ENCODE measurements at places on chromosomes 2 and 18. TPM values are rescaled to one million over a fixed set of nuclear protein-coding genes. Genes with fewer than 3 reads are reported as not detected.

GRCh38 chr18:58196881-58197872 lies 153.2 kb downstream of the NEDD4L start:
- H3K27ac ChIP-seq = no peak overlapping the region
- no peaks in the 10 kb centered on the region for H3K36me3 ChIP-seq
- peaks cover 12% of the 10 kb centered on the region for H3K4me1 ChIP-seq

DNA sequence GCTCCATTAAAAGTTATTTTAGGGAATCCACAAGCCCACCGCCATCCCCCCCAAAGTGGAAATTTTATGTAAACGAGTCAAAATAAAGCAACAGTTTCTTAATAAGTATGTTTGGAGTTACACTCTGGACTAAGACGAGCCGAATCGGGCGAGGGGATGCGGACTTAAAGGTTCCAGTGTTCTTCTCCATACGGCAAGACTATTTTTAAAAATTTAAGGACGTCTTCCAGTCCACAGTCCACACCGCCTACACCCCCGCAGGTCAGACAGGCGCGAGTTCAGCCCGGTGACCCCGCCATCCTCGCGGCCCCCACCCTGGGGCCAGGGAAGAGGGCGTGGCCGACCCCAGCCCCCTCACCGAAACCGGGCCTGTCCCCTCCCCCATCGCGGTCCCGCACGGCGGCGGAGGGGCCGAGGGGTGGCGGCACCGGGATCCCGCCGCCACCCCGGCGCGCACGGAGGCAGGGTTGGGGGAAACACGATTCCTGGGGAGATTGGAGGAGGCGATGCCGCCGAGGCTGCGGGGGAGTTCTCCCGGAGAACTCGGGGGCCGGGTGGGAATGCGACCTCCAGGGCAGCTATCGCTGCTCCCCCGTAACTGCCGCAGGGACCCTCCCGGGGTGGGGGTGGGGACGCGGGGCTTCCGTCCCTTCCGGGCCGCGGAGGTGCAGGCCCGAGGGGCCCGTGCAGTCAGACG lies 24.5 kb upstream of the SMAD7 start:
- DNase-seq = no peak
- no peaks in the 10 kb centered on the region for H3K36me3 ChIP-seq
- no peak overlapping the region for H3K27ac ChIP-seq

ARHGAP25 gene
- 39.3 TPM for total RNA-seq

DNA sequence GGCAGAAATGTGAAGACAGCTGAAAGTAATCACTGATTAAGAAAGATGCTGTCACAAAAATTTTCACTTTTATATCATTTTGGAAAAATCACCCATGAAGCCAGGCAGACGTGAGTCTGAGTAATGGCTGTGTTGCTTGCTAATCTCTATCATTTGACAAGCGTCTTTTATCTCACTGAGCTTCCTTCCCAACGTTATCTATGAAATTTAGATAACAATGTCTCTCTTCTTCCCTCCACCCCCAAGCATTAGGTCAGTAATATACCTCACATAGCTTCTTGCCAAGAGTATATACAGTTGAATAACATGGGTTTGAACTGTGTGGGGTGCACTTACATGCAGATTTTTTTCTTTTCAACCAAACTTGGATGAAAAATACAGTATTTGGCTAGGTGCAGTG lies 388.6 kb upstream of the NRXN1 start:
- no peak for DNase-seq
- H3K27me3 ChIP-seq = no peaks in the 10 kb centered on the region
- no peak overlapping the region for H3K27ac ChIP-seq
- H3K4me1 ChIP-seq = no peaks in the 10 kb centered on the region

DNA sequence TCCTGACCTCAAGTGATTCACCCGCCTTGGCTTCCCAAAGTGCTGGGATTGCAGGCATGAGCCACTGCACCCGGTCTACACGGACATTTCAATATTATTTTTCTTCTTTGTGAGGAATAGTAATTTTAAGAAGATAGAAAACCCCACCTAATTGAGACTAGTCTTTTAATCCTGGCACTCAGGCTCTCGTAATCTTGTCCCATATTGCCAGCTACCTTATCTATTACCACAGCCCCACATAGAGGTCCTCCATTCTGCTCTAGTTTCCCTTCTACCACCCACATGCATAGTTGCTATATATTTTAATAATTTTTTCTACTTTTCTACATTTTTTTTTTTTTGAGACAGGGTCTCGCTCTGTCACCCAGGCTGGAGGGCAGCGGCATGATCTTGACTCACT lies 9.5 kb upstream of the USP14 start:
- H3K36me3 ChIP-seq = no peaks in the 10 kb centered on the region
- H3K27ac ChIP-seq = no peak overlapping the region
- no peaks in the 10 kb centered on the region for H3K27me3 ChIP-seq
- no peaks in the 10 kb centered on the region for H3K4me1 ChIP-seq
- DNase-seq = no peak
- H3K4me3 ChIP-seq = no peak overlapping the region

DNA sequence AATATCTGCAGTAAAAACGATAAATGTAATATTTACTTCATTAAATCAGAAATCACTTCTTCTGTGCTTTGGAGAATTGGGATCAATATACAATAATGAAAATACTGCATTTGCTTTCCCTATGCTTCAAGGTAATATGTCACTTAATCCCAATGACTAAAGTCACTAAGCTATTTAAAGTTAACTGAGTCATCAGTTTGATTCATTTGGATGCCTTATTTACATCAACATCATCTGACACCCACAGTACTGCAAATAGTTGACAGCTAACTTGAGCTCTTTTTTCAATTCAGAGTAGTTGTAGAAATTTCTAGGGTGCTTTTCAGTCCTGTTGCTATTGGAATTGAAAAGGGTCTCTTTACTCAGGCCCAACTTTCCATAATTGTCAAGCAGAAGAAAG lies 776.9 kb upstream of the FSHR start:
- H3K27ac ChIP-seq = no peak overlapping the region
- DNase-seq = no peak
- H3K4me1 ChIP-seq = no peaks in the 10 kb centered on the region
- H3K4me3 ChIP-seq = no peak overlapping the region

GPR45 gene
- not detected for total RNA-seq

MOCOS gene
- total RNA-seq = not detected

GRCh38 chr2:42794271-42795046 lies 2.1 kb upstream of the HAAO start:
- peaks cover 25% of the 10 kb centered on the region for H3K27me3 ChIP-seq
- H3K27ac ChIP-seq = no peak overlapping the region
- H3K36me3 ChIP-seq = no peaks in the 10 kb centered on the region
- peaks cover 22% of the 10 kb centered on the region for H3K4me1 ChIP-seq

Data from CD4-positive, alpha-beta T cell (primary cell).